ENCODE measurements at places on chromosomes 6 and 20.

DNA sequence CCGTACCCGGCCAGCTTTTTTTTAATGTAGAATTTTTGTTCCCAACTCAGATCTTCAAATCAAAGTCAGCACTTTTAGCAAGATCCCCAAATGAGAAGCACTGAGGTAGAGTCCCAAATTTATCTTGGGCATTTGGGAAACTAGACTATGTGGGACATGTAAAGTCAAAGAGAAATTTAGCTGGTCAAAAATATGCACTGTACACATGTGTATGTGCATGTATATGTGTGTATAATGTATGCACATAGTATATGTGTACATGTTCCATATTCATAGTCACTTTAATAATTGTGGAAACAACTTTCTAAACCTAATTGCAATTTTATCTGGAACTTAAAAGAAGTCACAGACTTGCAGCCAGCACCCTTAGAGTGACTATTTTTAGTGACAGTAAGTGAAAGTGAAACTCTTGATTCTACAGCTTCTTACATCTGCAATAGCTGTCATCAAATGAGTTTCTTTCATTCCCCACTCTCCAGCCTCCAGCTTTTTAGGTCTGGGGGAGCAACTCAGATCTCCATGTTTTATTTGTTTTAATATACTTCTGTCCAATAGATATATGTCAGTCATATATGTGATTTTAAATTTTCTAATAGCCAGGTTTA lies 53.6 kb downstream of the CDC40 start:
- no peaks in the 10 kb centered on the region for H3K27me3 ChIP-seq
- H3K36me3 ChIP-seq, result peaks cover 3% of the 10 kb centered on the region
- H3K27ac ChIP-seq, result no peak overlapping the region
- no peak overlapping the region for H3K4me3 ChIP-seq
- DNase-seq, result no peak

DNA sequence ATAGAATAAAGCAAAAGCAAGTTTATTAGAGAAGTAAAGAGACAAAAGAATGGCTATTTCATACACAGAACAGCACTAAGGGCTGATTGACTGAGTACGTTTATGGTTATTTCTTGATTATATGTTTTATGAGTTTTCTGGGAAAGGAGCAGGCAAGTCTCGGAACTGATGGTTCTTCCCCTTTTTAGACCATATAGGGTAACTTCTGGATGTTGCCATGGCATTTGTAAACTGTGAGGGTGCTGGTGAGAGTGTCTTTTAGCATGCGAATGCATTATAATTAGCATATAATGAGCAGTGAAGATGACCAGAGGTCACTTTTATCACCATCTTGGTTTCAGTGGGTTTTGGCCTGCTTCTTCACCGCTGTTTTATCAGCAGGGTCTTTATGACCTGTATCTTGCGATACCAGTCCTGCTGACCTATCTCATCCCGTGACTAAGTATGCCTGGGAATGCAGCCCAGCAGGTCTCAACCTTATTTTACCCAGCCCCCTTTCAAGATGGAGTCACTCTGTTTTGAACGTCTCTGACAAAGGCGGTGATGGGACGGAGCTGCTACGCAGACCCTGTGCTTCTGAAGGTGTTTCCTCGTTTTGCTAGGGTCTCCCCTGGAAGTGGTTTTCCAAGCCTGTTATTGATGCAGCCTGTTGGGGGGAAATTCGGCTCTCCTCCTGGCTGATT lies 45.4 kb upstream of the BMP6 start:
- H3K27ac ChIP-seq, result no peak overlapping the region
- no peaks in the 10 kb centered on the region for H3K27me3 ChIP-seq
- no peak overlapping the region for H3K4me3 ChIP-seq

DNA sequence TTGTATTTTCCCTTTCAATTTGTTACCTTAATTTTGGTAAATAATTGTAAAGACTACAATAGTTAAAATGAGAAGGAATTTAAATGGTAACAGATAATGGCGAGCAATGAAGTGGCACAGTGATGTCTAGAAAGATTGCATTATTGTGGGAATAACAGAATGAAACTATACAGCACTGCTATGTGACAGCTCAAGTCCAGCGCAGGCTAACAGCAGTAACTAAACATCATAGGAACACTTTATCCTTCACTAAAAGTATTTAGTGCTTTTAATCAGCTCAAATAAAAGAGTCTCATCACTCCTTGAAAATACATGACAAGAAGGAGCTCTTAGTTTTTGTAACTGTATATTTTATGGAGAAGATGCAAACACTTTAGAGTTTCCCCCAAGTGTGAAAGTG lies 190.8 kb downstream of the TENT5A start:
- no peaks in the 10 kb centered on the region for H3K36me3 ChIP-seq
- no peak overlapping the region for H3K27ac ChIP-seq
- H3K4me3 ChIP-seq, result no peak overlapping the region
- H3K27me3 ChIP-seq, result no peaks in the 10 kb centered on the region
- H3K4me1 ChIP-seq, result no peaks in the 10 kb centered on the region

- no peak overlapping the region for H3K27ac ChIP-seq
- H3K4me3 ChIP-seq, result no peak overlapping the region
- peaks cover 28% of the 10 kb centered on the region for H3K4me1 ChIP-seq
- H3K36me3 ChIP-seq, result no peaks in the 10 kb centered on the region
- no peaks in the 10 kb centered on the region for H3K27me3 ChIP-seq
Observed at GRCh38 chr6:109118871-109119354, 23.6 kb downstream of the CEP57L1 start.

DNA sequence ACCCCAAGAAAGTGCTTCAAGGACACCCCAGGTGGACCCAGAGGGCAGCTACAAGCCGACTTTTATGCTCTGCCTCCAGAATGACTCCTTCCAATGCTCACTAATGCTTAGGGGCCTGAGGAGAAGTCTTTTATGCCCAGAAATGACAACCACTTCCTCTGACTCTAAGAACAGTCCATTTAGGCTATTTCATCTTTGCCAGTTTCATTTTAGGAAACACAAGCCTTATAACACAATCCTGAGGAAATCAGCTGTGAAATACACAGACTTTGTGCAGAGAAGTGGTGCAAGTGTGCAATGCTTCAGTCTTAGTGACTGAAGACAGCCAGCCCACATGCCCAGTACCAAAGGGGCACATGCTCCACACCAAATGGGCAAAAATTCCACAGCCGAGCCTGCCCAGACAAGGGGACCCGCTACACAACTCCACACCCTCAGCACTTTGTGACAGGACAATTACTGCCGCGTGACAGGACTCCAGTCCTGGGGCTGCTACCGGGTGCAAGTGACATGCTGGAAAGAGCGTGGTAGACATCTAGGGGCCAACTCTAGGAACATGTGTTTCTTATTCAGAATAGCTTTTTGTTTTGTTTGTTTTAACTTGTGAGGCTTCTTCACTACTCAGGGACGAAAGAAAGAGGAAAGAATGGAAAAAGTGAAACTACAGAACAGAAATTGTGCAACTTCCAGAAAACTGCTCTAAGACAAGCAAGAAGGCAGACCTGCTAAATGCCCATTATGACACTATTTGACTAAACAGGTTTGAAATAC lies 28.2 kb upstream of the PLAGL1 start:
- H3K27ac ChIP-seq, result peak overlapping the region; percentile 70
- no peaks in the 10 kb centered on the region for H3K36me3 ChIP-seq
- no peaks in the 10 kb centered on the region for H3K27me3 ChIP-seq

DNA sequence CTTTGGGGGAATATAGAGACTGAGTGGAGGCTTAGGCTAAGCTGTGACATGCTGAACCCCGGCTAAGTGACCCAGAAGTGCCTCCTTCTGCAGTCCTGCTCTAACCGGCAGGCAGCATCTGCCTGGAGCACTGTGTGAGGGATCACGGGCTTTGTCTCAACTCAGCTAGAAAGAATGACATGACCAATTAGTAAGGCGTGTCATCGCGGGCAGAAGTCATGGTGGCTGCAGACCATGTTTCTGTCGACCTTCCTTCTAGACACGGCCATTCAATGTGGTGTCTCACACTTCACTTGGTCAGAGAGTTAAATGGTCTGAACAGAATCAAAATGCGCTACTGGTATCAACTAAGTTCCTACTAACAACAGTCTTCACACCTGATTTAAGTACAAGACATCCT lies 35.0 kb downstream of the HUS1B start:
- H3K27me3 ChIP-seq, result no peaks in the 10 kb centered on the region
- no peak overlapping the region for H3K4me3 ChIP-seq
- H3K4me1 ChIP-seq, result no peaks in the 10 kb centered on the region
- peaks cover 5% of the 10 kb centered on the region for H3K36me3 ChIP-seq
- H3K27ac ChIP-seq, result no peak overlapping the region
- no peak for DNase-seq

DNA sequence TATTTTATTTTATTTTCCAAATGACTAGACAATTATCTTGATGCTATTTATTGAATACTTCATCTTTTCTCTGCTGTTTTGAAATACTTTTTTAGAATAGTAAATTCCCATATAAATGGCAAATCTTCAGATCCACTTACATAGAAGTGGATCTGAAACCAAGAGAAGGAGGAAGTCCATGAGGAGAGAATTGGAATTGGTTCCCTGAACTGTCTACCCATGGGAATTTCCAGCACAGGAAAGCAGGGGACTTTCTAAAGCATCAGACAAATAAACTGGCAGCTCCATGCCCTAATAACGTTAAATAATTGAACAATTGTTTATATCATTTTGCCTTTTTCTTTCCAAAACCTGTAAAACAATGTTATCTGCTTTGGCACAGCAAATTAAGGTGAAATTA lies 47.1 kb upstream of the PNRC1 start:
- H3K4me3 ChIP-seq, result no peak overlapping the region
- H3K36me3 ChIP-seq, result no peaks in the 10 kb centered on the region
- peaks cover 8% of the 10 kb centered on the region for H3K4me1 ChIP-seq
- H3K27ac ChIP-seq, result no peak overlapping the region

Data from kidney (tissue), 22 donors.